Naive thymus-derived CD8-positive, alpha-beta T cell (primary cell): ENCODE measurements at places on chromosomes 7 and 10. TPM values are rescaled to one million over a fixed set of nuclear protein-coding genes. Genes with fewer than 3 reads are reported as not detected.

The CFAP58 gene
- not detected for total RNA-seq

The CLRN3 gene
- not detected for total RNA-seq

The SEMA4G gene
- total RNA-seq = 2.0 TPM

DNA sequence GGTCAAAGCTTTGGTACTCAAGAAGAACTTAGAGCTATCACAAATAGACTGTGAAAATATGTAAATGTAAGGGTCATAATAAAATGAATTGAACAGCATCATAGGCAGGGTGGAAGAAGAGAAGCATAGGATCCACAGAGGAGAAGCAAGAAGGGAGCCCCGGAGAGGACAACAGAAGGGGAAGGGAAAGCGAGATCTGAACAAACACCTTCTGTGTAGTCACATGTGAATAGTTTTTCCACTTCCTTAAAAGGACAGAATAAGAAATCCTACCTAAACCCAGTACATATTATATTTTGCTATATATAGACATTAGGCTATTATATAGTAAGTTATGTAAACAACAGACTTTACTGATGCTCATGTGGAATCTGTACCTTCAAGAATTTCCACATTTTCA is 160.2 kb downstream of the DKK1 start:
- DNase-seq = no peak

DNA sequence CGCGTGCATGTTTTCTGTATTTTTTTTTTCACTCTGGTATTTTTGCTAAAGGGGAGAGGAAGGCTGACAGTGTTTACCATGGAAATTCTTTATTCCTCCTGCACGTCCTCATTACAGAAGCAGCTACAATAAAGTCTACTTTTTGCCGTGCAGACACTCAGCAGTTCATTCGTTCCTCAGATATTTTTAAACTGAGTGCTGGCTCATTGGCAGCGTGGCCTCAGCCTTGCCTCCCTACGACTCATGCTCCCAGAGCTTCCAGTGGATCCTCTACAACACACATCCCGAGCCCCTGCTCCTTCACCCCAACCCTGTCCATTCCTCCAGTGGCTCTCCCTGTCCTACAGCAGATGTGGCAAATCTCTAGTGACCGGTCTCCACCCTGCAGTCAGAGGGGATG is 239.2 kb upstream of the ZMIZ1 start:
- no peak for DNase-seq

- DNase-seq = no peak
Observed at GRCh38 chr7:3007696-3008095, 36.0 kb downstream of the CARD11 start.

DNA sequence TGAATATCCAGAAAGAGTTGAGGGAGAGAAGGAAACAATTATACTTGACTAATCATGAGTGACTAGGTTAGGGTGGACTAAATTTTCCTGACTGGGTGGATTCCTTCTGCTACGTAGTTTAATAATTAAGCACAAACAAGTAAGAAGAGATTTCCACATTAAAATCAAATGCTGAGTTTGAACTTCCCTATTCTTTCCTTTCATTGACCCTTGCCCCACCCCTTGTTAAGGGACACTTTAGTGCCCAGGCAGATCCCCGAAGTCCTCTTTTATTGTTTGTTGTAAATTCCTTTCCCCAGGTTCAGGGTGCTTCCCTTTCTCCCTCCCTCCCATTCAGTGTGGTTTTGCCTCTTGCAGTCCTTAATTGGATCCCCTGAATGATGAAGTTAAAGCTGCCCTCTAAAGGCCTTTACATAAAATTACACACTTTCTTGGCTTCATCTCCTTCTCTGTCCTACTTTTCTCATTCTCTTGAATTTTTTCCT is 8.8 kb upstream of the SPAM1 start:
- DNase-seq = no peak

- DNase-seq = no peak
Observed at GRCh38 chr7:43516581-43517342, 66.1 kb upstream of the STK17A start.

DNA sequence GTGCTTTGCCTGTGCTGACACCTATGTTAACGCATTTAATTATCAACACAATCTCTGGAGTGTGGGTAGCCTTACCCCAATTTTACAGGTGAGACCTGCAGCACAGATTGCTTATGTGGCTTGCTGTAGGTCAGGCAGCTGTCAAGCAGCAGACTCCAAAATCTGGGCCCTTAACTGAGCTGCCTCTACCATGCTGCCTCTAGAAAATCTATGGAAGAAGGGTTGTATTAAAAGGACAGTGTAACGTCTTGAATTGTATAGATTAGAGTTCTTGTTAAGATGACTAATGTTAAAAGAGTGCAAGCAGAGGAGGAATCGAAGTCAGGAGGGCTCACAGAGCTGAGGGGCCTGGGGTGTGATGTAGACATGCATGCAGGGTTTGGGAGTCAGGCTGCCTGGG is 1.2 kb upstream of the PON3 start:
- no peak for DNase-seq

DNA sequence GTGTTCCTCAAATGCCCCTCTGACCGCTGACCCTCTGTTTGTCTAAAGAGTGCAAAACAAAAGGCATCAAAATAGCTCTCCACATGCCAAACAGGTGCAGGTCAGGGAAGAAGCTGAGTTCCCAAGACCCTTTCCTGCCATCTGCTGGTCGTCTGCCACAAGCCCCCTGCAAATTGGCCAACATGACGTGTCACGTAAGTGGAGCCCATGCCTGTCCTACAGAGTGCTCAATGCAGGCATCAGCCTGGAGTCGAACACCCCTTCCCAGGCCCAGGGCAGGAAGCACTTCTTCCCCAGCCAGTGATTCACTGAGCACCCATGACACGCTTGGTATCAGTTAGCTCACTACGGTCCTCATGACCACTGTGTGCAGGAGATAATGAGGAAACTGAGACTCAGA is 14.1 kb downstream of the TMEM72 start:
- peak; percentile 25 for DNase-seq

DNA sequence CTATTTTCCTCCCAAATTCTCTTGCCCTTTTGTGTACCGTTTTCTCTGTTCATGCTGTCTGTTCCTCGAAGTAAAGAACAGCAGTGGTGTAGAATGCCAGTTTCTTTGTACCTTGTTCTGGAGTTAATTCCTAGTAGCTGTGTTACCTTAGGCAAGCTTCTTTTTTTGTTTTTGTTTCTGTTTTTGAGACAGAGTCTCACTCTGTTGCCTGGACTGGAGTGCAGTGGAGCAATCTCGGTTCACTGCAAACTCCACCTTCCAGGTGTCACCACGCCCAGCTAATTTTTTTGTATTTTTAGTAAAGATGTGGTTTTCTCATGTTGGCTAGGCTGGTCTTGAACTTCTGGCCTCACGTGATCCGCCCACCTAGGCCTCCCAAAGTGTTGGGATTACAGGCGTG is 221.2 kb downstream of the BBS9 start:
- no peak for DNase-seq

DNA sequence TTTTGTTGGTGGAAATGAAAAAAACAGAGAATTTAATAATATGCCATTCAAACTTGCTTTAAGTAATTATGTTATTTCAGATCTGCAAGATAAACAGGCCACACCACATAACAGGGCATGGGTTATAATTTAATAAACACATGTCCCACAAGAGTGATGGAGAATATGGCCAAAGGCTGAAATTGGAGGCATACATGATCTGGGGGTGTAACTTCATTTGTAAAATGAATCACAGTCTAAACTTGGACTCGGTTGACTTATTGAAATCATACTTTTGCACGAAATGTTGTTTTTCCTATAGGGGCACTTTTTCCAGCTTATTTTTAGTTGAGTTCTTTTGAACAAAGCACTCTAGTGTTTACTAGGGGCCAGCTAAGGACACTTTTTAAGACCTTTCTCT is 151.6 kb downstream of the TMEM26 start:
- DNase-seq = no peak
